ENCODE measurements at places on chromosomes 16 and 17.

DNA sequence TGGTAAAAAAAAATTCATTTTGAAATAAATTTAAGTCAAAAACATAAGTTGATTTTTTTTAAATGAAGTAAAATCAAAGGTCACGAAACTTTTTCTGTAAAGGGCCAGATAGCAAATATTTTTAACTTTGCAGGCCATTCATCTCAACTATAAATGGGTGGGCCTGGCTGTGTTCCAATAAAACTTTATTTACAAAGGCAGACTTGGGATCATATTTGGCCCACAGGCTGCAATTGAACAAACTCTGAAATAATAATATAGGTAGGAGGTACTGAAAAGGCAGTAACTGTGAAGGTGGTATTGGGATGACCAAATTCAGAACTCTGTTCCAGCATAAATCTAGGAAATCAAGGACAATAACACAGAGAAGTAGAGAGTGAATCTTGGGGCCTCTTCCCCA is 12.2 kb upstream of the EMP2 start:
- DNase-seq: no peak

DNA sequence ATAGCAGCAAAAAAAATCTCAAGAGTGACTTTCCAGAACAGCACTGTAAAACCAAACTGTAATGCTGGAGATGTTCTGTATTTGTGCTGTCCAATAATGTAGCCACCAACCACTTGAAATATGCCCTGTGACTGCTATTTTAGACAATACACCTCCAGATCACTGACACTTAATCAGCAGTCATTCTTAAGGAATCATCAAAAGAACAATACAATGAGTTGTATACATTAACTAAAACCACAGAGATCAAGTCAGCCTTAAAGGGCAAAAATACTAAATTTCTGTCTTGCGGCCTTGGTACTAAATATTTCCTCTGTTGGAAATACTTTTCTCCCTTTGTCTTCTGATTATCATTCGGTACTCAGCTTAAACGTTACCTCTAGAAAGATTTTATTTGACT is 33.6 kb upstream of the ANKFY1 start:
- no peak for DNase-seq

GRCh38 chr16:269061-269796 is 6.5 kb downstream of the RGS11 start:
- no peak for DNase-seq

- no peak for DNase-seq
Measured at GRCh38 chr17:82041144-82041814, 3.8 kb upstream of the DCXR start.

GRCh38 chr17:12566291-12566690 is 99.4 kb upstream of the MYOCD start:
- no peak for DNase-seq

GRCh38 chr17:28528327-28529012 is 22.3 kb downstream of the FOXN1 start:
- no peak for DNase-seq

DNA sequence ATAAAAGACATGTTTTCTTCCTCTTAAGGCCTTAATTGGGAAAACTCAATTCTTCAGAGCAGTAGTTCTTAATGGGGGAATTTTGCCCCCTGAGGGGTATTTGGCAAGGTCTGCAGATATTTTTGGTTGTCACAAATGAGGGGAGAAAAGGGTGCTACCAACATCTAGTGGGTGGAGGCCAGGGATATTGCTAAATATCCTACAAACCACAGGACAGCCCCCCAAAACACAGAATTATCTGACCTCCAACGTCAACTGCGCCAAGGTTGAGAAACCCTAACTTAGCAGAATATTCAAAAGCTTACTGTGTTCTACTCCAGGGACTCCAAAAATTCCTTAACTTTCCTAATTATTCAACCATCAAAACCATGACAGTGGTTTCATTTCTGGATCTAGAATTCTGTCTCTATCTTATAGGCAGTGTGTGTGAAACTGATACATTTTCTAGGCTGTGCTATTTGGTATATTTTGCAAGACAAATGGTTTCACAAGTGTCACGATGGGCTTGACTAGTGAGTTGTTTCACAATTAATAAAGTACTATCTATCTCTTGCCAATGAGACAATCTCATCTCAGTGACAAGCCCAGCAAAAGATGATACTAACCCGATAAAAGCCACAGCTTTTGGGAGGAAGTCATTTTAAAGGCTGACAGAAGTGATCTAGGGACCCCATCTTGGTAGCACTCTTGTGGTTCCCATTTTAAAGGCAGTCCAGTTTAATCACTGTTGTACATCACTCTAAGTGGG is 14.7 kb downstream of the TXNDC11 start:
- DNase-seq: no peak

DNA sequence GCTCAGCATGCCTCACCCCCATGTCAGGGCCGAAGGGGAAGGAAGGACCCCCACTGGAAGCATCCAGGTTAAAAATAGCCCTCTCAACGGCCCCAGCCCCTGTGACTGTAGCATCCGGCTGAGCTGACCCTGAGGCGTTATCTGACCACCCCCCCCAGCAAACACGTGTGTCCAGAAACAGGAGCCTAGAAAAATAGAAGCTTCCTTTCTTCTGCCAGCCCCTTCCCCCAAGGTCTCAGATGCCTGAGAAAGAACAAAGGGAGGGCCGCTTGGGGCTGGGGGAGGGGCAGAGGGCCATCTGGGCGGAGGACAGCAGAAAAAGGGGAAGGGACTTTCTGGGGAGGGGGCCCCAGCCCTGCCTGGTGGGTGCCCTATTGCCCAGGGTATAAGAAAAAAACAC is 55.8 kb downstream of the ACTG1 start:
- DNase-seq: no peak

DNA sequence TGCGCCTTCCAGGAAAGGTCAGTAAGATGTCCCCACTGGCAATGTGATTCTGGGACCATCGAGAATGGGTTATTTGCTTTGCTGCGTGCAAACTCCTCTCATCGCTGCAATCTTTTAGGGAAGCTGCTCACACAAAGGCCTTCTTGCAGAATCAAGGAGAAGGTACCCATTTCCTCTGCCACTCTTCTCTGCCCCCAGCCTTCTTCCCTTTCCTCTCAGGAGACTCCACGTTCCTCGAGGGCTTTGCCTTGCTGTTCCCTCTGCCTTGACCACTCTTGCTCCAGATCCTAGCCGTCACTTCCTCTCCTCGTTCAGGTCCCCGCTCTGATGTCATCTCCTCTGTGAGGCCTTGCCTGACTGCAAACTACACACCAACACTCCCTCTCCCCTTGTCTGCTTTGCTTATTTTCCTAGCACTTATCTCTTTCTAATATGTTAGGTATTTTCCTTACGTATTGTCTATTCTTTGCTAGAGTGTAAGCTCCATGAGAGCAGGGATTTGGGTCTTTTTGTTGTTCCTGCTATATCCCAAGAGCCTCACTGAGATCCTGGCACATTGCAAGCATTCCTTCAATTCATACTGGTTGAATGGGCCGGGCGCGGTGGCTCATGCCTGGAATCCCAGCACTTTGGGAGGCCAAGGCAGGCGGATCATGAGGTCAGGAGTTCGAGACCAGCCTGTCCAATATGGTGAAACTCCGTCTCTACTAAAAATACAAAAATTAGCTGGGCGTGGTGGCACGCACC is 5.3 kb upstream of the CRK start:
- no peak for DNase-seq

DNA sequence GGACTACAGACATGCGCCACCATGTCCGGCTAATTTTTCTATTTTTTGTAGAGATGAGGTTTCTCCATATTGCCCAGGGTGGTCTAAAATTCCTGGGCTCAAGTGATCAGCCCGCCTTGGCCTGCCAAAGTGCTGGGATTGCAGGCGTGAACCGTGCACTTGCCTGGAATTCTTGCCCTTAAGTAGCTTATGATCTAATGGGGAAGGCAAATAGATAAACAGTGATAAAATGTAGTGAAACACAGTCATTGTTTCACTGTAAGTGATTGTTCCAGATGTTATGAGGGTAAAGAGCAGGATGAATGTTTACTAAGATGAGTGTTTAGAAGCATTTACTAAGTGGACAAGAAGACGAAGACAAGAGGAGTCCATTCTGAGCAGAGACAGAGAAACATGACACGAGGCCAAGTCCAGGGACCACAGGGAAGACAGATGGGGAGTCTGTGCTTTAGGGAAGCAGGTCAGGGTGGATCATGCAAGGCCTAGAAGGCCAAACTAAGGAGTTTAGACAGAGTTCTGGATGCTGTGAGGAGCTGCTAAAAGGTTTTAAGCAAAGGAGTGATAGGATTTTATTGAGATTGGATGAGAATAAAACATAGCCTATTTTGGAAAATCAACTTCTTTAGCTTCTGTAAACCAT is 36.9 kb downstream of the YPEL2 start:
- DNase-seq: no peak

GRCh38 chr17:49875685-49876084 is 27.8 kb upstream of the TAC4 start:
- DNase-seq: no peak

GRCh38 chr17:15945527-15946191 is 729 bp downstream of the ADORA2B start:
- DNase-seq: no peak

DNA sequence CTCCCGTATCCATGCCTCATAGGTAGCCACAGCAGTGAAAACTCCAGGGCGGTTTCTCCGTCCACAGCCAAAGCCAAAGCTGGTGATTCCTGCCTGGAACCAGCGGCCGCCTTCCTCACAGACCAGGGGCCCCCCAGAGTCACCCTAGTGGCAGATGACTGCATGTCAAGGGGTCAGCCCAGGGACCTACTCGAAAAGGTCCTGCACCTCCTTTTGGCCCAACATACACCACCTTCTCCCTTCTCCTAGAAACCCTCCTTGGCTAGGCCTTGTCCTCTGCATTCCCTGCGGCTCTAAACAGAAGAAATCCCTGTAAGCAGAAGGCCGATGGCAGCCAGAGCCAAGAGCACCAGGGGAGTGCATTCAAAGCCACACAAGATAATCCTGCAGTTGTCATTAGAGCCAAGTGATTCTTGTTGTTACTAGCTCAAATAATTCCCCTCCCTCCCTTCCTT is 6.1 kb downstream of the PRSS36 start:
- DNase-seq: no peak

GRCh38 chr16:68234188-68235107 is 1.5 kb downstream of the ESRP2 start:
- DNase-seq: no peak

- DNase-seq: no peak
Measured at GRCh38 chr16:56275076-56275475, 83.8 kb downstream of the GNAO1 start.

DNA sequence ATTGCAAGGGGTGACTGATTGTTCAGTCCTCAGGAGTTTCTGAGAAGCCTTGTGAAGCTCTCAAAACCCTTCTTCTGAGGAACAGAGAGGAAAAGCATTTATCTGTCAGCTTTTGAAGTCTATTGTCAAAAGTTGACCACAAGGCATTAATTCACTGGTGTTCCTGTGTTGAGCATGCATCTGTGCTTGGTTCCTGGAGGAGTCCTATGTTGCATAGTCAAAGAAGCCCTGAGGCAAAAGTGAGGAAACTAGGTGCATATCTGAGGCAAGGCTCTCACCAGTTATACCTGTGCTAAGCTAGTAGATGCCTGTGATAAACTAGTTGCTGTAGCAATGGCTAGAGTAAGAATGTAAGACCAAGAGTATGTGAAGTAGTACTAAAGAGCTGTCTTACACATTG is 1.8 kb upstream of the HEATR6 start:
- DNase-seq: no peak

DNA sequence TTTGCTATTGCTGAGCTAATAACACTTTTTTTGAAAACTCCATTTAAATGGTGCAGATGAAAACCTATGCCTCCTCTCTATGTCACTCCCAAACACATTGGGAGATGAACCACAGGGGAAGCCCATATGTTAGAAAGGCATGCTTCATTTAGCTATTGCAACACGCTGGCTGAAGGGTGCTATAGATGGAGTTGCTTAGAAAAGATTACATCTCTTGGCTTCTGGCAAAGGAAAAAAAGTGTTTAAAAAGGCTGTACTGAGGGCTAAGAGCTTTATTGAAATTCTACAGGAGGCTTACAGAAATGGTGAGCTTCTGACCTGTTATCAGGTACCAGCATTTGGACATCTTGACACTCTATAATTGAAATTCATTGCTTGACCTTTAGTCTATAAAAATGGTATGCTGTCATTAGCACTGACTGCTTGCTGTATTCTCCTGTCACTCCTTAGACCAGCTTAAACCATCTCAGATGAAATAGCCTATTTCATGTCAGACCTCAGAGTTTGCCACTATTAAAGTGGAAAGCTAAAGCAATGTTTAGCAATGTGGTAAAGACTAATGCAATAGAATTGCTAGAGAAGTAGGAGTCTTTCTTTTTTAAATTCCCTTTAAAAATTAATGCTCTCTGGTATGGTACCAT is 503.9 kb downstream of the CDH11 start:
- DNase-seq: no peak

GRCh38 chr17:49952209-49952911 is 16.6 kb upstream of the DLX4 start:
- no peak for DNase-seq
